ENCODE measurements at places on chromosomes 1 and 21.

DNA sequence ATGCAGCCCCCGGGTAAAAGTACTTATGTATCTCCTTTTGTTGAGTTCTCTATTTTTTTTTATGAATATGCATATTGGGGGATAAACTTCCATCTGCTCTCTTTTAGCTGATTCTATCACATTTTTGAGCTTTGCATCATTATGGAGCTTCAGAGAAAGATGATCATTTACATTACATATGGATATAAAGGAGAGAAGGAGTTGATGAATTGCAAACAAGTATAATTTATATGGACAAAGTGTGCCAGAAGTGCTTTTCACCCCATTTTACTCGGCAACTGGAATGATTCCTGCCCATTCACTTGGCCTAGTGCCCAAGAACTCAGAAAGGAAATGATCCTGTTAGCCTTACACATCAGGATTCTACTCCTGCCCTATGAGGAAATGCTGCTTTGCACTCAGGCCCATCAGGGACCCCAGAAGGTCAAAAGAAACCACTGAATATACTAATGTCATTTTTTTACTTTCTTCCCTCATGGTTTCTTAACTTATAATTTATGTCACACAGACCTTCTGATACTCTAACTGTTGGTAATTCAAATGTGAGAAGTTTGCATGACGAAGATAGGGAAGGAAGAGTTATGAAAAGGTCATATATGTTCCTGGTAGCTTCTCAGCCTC lies 65.6 kb downstream of the SAMSN1 start:
- DNase-seq: no peak

- no peak for DNase-seq
Observed at GRCh38 chr21:38349111-38349746, 92.4 kb downstream of the KCNJ15 start.

DNA sequence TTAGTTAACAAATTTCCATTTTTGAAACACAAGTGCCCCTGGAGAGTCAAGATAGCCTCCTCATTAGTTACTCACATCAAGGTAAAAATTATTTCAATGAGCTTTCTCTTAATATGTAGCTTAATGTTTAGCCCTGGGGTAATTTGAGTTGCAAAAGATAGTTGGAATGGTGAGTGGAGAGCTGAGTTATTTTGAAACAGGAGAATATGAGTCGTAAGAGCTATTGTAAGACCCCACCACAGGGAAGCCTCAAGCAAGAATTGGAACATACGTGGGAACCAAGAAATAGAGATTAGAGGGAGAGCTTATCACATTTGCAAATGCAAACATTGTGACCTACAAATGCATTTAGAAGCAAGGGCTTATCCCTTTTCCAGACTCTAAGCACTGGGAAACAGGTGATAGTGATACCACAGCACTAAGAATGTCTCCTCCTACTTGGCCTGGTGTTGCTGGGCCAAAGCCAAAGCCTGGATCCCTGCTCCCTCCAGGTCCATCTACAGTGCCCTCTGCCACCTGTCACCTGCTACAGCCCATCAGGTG lies 635.1 kb downstream of the PTPRC start:
- DNase-seq: no peak

GRCh38 chr21:44020551-44020950 lies 8.4 kb downstream of the TRAPPC10 start:
- DNase-seq: no peak

DNA sequence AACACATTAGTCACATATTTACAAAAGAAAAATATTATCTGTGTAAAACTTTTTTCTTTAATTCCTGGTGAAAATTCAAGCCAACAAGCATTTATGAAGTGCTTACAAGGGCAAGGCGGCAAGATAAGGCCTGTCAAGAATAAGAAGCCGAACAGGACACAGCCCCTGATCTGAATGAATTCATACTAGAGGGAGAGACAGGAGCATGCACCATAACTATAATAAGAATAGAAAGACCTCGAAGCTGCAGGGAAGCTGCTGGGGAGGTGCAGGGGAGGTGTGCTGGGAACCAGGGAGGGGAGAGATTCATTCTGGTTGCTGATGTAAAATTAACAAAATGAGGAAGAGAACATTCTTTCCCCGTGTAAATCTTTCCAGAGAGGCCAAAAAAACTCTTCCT lies 60.5 kb upstream of the TARDBP start:
- no peak for DNase-seq

- DNase-seq: no peak
Observed at GRCh38 chr21:28177124-28177523, 815.6 kb downstream of the LTN1 start.

DNA sequence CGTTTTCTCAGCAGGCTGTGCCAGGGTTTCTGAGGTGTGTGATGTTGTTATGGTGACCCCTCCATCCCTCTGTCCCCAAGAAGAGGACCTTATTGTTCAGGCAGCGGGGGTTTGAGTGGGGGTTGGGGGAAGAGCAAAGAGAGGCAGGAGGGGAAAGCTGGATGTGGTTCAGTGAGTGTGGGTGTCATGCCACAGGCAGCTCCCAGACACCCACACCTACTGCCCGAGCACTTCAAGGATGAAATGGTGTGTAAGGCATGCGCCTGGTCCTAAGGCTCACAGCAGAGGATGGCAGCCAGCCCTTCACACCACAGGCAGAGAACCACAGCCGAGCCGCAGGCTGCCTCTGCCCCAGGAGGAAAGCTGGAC lies 49.9 kb upstream of the STUM start:
- no peak for DNase-seq

DNA sequence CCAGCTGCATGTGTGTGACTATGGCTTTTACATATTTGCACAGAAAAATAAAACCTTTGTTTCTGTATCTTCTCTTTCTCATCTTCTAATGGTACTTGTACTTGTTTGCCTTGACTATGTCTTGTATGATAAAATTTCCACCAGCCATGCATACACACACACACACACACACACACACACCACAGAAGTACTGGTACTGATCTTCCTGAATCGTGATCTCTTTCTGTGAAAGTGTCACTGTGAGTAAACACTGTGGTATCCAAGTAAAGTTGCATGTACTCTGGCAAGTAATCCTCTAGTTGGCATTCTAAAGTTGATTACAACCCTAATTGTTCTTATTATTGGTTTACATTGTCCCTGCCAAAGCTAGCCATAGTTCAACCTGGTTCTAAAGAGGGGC lies 176.7 kb downstream of the CRB1 start:
- DNase-seq: no peak

DNA sequence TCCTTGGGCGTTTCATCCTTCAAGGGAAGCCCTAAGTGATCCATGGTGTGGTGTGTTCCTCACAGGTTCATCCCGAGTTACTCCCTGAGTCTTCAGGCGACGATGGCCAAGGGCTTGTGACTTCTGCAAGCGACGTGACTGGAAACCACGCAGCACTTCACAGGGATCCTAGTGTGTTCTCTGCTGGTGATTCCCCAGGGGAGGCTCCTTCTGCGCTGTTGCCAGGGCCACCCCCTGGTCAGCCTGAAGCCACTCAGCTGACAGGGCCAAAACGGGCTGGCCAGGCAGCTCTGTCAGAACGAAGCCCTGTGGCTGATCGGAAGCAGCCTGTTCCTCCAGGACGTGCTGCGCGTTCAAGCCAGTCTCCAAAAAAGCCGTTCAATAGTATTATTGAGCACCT lies 71.5 kb downstream of the VPS26C start:
- no peak for DNase-seq

DNA sequence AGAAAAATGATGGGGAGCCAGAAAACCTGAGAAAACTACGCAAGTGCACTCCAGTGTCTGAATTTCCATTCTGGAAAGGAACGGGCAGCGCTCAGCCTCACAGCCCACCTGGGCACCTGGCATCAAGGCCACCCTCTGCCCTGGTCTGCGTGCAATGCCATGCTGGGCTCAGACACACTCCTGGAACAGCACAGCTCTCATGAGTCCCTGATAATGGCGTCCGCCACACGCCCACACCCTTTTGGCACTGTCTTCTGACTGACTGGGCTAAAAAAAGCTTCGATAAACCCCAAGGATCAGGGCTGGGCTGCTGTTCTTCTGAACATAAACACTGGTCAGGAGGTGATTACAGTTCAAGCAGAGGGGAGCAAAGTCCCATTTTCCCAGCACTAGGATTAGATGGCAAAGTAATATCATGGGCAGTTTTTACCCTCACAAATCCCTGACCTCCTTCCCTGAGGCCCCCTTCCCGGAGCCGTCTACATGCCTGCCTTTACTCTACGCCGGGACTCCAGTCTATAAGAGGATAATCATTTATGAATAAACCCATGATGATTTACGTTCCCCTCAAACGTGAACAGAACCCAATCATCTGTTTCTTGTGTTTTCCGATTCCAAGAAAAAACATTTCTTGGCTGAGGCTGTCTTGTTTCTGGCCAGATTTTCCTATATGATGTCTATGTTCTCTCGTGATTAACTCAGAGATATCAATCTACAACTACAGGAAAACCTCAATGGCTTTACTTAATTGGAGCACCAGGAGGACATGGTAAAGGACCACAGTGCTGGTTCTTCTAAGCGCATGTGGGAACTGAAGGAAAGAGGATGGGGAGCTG lies 22.6 kb downstream of the RCAN1 start:
- DNase-seq: no peak

- no peak for DNase-seq
Observed at GRCh38 chr1:167722152-167722869, 529 bp downstream of the MPZL1 start.

DNA sequence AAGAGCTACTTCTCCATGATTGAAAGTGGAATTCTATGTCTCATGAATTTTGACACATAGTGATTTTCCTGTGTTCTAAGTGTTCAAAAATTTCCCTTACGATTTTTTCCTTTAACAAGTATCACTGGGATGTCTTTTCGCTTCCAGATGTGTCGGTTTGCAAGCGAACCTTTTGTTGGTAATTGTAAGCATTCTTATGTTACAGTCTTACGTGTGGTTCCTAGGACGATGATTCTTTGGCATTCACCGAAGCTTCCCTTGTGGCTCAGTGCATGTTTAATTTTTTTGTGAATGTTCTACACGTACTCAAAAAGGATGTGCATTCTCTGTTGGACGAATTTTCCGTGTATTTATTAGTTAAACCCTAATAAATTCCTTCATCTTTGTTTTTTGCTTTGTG lies 211.6 kb downstream of the CAMTA1 start:
- no peak for DNase-seq

GRCh38 chr1:62245201-62245600 lies 50.6 kb downstream of the L1TD1 start:
- DNase-seq: no peak

- DNase-seq: no peak
Observed at GRCh38 chr1:228154021-228154669, 4.4 kb downstream of the GJC2 start.

- DNase-seq: no peak
Observed at GRCh38 chr1:241701483-241702295, 49.6 kb downstream of the WDR64 start.

DNA sequence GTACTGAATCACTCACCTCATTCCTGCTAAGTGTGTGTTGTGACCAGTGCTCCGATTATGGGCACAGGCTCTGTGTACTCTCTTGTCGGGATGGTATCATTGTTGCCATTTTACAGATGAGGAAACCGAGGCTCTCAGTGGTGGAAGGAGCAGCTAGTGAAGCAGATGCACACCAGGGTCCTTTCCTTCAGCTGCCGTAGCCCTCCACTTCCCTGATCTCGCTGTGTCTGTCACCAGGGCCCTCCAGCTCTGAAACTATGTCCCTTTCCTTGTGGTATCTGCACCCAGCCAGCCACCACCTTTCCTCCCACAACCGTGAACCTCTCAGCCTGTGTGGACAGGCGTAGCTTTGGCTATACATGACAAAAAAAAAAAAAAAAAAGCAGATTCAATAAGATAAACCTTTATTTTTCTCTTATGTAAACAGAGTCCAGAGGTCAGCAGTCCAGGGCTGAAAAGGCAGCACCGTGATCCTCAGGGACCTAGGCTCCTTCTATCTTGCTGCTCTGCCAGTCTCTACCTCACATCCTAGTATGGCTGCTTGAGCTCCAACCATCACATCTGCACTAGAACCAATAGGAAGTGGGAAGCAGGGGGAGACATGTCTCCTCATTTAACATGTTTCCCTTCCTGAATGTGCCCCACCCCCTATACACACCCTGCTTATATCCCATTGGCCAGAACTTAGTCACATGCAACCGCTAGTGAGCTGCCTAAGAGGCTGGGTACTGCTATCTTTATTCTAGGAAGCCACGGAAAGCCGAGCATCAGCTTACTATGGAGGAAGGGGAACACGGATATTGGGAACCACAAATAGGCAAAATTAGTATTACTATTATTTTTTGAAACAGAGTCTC lies 44.3 kb downstream of the TMEM51 start:
- no peak for DNase-seq

- no peak for DNase-seq
Observed at GRCh38 chr1:61318319-61319125, 236.2 kb downstream of the NFIA start.

GRCh38 chr1:240401731-240402130 lies 210.2 kb downstream of the GREM2 start:
- DNase-seq: no peak

DNA sequence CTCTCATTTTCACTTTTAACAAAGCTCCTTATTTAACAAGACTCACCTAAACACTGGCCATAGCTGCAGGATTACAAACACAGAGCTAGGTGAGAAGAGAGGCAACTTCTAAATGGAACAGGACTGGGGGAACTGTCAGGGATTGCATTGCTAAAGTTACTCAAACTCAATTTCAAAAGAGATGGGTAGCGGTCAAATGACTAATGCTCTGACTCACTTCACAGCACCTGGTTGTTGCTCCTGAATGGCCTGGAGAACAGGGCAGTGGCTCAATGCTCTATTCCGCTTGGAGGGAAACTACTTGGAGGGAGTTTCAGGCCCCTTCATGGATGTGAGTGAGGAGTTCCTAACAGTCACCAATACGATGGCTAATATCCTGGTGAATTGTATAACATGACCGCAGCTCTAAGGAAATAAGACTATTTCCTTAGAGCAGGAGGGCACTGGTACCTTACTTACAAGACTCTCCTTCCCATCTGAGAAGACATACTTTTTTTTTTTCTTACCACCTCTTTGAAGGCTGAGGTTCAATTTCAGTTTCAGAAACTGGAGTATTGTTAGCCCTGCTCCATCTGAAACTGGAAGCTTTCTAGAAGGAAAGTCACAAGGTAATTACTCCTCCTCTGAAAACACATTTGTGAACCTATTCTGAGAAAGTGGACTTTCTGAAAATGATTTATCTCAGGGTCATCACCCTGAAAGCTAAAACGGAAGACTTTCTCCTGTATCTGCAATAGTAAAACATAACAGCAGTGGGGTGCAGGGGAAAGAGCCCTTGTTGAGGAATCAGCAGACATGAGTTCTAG lies 9.5 kb downstream of the DPT start:
- no peak for DNase-seq

GRCh38 chr1:198199105-198199504 lies 42.3 kb downstream of the NEK7 start:
- no peak for DNase-seq

All from cortex of kidney (tissue), 1 donor.